GM10248 (cell line): ENCODE measurements at places on chromosomes 2 and 18.

GRCh38 chr2:219658196-219658846 lies 30.9 kb downstream of the SLC4A3 start:
- DNase-seq = no peak

DNA sequence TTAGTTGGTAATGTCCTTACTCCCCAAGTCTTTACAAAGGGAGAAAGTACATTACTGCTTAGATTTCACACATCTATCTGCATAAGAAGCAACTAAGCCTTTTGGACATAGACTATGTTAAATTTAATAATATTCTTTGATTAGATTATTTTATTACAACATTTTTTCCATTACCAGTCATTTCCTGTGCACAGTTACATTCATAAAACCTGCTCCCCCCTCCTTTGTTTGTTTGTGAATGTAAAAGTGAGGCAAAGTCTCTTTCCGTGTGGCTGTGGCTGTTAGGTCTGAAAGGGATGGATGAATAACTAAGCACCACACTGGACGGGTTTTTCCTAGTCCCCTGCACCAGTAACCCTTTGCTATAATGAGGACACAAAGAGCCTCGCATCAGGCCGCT lies 9.6 kb downstream of the PTGR3 start:
- no peak for DNase-seq

- DNase-seq = no peak
These were observed 12.2 kb upstream of the ACKR3 start for GRCh38 chr2:236557306-236558030.

- no peak for DNase-seq
These were observed 419.3 kb downstream of the ZNF516 start for GRCh38 chr18:76075777-76076176.

DNA sequence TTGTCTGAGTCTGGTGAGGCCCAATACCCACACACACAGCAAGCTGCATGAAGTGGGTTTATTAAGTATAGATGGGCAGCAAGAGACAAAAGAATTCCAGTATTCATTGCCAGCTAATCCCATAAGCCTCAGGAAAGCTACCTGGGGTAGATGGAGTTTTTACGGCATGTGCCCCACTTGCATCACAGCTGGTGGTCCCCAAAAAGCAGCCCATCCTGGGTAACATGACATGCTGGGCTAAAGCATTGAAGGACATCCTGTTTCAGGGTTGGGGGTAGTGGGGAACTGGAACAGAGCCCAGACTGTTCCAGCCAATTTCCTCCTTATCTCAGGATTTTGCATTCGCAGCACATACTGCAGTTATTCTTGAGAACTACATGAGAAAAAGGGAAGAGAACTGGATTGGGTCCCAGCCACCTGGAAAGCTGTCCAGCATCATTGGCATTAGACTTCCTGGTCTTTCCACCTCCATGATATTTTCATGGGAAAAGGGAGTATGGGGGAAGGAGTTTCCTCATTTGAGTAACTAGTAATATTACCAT lies 240.1 kb upstream of the MMADHC start:
- DNase-seq = no peak

- DNase-seq = no peak
These were observed 62.3 kb downstream of the VWA3B start for GRCh38 chr2:98149333-98149697.

- DNase-seq = no peak
These were observed 548.6 kb upstream of the ZEB2 start for GRCh38 chr2:145068509-145068908.

DNA sequence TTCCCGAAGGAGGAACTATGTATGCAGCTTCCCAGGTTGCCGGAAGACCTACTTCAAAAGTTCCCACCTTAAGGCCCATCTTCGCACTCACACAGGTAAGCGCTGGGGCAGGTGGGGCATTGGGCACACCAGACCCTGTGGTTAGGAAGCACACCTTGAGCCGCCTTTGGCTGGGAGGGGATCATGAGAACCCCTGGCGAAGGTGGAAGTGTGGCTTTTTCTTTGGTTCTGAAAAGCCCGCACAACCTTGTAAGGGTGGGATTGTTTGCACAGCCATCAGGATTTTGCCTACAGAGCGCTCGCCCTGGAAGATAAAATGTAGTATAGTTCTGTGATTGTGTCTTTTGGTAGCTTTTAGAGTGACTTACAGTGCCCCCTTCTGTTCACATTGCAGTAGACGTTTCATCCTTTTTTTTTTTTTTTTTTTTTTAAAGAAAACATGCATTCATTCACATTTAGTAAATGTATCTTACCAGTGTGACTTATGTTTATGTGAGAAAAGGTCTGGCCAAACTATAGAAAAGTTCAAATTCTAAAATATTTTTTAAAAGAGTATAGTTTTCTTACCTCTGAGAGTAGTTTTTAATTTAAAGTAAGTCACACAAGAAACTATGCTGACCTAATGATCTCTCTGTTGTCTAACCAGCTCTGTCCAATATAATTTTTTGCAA lies 5.3 kb downstream of the KLF11 start:
- peak; percentile 66 for DNase-seq

DNA sequence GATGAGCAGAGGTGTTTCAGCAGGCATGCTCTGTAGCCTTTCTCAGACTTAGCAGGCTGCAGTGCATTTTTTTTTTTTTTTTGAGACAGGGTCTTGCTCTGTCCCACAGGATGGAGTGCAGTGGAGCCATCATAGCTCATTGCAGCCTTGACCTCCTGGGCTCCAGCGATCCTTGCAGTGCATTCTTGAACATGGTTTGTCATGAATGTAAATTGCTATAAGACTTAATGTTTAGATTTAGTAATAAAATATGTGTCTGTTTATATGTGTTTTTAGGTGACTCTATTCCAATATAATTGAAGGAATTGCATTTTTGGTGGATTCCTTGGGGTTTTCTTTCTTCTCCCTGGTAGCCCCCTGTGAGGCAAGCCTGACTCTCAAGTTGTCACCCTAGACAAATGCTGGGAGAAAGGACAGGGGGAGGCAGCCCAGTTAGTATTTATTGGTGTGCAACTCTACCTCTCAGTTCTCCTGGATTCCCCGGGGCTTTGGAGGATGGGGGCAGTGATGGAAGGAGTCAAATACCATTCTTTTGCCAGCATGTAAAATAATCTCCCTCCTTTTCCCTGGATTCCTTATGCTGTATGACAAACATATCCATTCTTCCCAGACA lies 22.7 kb downstream of the LYPD6B start:
- DNase-seq = no peak
